ENCODE measurements at places on chromosomes 4 and X. TPM values are rescaled to one million over a fixed set of nuclear protein-coding genes. Genes with fewer than 3 reads are reported as not detected.

The CT45A2 gene
- polyA plus RNA-seq, result not detected

The TGIF2LX gene
- polyA plus RNA-seq, result not detected

The PPBP gene
- not detected for polyA plus RNA-seq

The AKAP14 gene
- polyA plus RNA-seq, result not detected

The FAM9C gene
- polyA plus RNA-seq, result 0.17 TPM

The TMPRSS11E gene
- not detected for polyA plus RNA-seq

The GALNT7 gene
- 22.7 TPM for polyA plus RNA-seq

The CLNK gene
- not detected for polyA plus RNA-seq

The CXCL5 gene
- polyA plus RNA-seq, result 0.92 TPM

The ITM2A gene
- 5.8 TPM for polyA plus RNA-seq

The FRMPD3 gene
- under 0.01 TPM for polyA plus RNA-seq

The ZCCHC12 gene
- polyA plus RNA-seq, result 1.4 TPM

The APEX2 gene
- 18.7 TPM for polyA plus RNA-seq

The RPA4 gene
- polyA plus RNA-seq, result not detected

The PCGF3 gene
- polyA plus RNA-seq, result 15.6 TPM

The F9 gene
- polyA plus RNA-seq, result not detected

The TSR2 gene
- polyA plus RNA-seq, result 42.6 TPM

The HERC6 gene
- polyA plus RNA-seq, result 7.4 TPM

The FRMD7 gene
- polyA plus RNA-seq, result not detected

The ERAS gene
- polyA plus RNA-seq, result not detected

The SERTM2 gene
- polyA plus RNA-seq, result not detected

The FAM53A gene
- polyA plus RNA-seq, result 1.8 TPM

The HDAC6 gene
- 22.2 TPM for polyA plus RNA-seq

The HHIP gene
- 0.60 TPM for polyA plus RNA-seq

The SLITRK4 gene
- polyA plus RNA-seq, result 0.15 TPM

The DDIT4L gene
- polyA plus RNA-seq, result 1.3 TPM

The GLRA2 gene
- 0.42 TPM for polyA plus RNA-seq

The DAPP1 gene
- 3.0 TPM for polyA plus RNA-seq

The LRP2BP gene
- polyA plus RNA-seq, result 0.16 TPM

The TMEM131L gene
- polyA plus RNA-seq, result 0.69 TPM

The HS3ST1 gene
- polyA plus RNA-seq, result 3.6 TPM

The ADH4 gene
- polyA plus RNA-seq, result not detected

The GYPB gene
- not detected for polyA plus RNA-seq

The IL21 gene
- polyA plus RNA-seq, result not detected

The FGFR3 gene
- polyA plus RNA-seq, result 3.7 TPM

The UGT2B10 gene
- polyA plus RNA-seq, result 0.07 TPM

All from sigmoid colon (tissue), 7 donors.